ENCODE measurements at places on chromosomes 3 and 15.

DNA sequence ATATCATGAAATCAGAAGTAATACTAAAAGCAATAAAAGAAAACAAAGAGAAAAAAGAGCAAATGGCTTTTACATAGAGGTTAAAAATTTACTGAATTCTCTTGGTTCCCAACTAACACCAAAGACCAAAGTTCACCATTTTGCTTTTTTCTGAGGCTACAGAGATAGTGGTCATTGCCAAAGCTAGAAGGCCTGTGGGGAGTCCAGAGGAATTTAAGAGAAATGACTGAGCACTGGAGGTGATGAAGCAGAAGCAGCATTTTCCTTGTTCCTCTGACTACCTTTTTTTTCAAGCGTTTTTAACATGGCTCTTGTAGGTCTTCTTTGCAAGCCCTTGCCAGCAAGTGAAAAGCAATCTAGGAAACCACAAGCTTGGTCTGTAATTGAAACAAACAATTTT is 58.2 kb downstream of the THBS1 start:
- DNase-seq: no peak

- no peak for DNase-seq
Measured at GRCh38 chr3:38268522-38268921, 2.9 kb downstream of the SLC22A13 start.

GRCh38 chr3:3160826-3161225 is 18.7 kb downstream of the CRBN start:
- no peak for DNase-seq

GRCh38 chr3:183984127-183984740 is 33.5 kb downstream of the ABCC5 start:
- no peak for DNase-seq

- DNase-seq: no peak
Measured at GRCh38 chr3:120424506-120424905, 26.3 kb downstream of the FSTL1 start.

GRCh38 chr3:30655187-30655812 is 48.9 kb downstream of the TGFBR2 start:
- DNase-seq: no peak

Data from cerebellar cortex (tissue), 1 donor.